ENCODE measurements at places on chromosomes 12 and 14. TPM values are rescaled to one million over a fixed set of nuclear protein-coding genes. Genes with fewer than 3 reads are reported as not detected.
A peak's percentile ranks its signal among the peaks of the same experiment; 100 is the strongest.

The KLRG1 gene
- polyA plus RNA-seq: 1.5 TPM

The EIF2S3B gene
- polyA plus RNA-seq: 0.10 TPM

DNA sequence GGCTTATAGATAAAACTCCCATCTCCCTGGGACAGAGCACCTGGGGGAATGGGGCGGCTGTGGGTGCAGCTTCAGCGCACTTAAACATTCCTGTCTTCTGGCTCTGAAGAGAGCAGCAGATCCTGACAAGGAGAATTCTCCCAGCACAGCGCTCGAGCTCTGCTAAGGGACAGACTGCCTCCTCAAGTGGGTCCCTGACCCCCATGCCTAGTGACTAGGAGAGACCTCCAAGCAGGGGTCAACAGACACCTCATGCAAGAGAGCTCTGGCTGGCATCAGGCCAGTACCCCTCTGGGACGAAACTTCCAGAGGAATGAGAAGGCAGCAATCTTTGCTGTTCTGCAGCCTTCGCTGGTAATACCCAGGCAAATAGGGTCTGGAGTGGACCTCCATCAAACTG is 28.1 kb upstream of the CD163L1 start:
- DNase-seq: no peak

DNA sequence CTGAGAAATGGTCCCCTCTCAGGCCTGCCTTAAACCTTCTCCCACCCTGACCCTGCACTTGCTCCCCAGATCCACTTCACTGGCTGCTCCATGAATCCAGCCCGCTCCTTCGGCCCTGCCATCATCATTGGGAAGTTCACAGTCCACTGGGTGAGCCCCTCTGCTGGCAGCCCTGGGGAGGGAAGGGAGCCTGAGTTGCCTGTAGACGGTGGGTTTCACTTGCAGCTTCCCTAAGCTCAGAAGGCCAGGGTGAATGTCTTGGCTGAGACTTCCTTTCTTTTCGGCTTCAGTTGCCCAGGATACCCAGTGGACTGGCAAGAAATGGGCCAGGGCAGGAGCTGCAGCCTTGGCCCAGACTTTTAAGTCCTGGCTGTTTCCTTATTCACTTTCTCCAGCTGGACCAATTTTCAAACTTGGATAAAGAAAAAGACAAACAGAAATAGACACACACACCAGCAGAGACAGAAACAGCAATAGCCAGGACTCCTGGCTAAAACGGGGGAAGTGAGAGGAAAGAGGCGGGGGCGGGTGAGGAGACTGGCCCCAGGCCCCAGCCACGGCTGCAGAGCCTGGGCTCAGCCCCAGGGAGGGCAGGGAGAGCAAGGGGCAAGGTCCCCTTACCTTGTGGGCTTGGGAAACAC is 2.0 kb downstream of the AQP6 start:
- no peak for DNase-seq

DNA sequence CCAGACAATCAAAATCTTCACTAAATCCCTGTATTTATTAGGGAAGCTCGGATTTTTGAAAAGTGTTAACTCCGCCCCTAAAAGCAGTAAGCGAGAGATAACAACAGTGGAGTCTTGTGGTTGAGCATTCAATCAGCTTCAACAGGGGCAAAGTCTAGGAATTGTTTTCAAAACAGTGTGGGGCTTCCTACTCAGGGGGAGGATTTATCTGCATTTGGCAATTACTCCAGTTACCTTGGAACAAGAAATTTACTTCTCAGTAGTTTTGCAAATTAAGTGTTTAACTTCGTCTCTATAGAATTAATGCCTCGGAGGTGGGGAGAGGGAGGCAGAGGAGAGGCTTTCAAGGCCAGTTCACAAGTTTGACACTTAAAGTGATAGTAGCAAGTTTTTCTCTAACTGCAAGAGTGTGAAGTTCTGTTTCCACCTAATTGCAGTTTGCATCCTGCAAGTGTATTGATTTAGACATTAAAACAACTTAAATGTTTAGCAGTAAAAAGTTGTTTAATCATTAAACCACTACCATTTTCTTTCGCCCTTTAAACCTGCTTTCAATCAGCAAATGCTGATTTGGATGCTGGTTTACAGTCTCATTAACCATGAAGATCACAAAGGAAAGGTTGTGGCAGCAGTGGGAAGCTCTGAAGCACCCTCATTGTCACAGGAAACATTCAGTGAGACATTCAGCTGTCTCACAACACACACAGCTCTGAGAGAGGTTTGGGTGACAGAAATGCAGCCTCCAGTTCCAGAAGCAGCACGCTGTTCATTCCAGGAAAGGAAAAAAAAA is 102.0 kb downstream of the HMGA2 start:
- no peak for DNase-seq

GRCh38 chr12:12503384-12504078 is 59.1 kb downstream of the DUSP16 start:
- DNase-seq: no peak

- no peak for DNase-seq
These were observed 61.9 kb downstream of the KICS2 start for GRCh38 chr12:64160021-64160710.

- DNase-seq: no peak
These were observed 10.6 kb downstream of the MYO1H start for GRCh38 chr12:109358154-109358869.

DNA sequence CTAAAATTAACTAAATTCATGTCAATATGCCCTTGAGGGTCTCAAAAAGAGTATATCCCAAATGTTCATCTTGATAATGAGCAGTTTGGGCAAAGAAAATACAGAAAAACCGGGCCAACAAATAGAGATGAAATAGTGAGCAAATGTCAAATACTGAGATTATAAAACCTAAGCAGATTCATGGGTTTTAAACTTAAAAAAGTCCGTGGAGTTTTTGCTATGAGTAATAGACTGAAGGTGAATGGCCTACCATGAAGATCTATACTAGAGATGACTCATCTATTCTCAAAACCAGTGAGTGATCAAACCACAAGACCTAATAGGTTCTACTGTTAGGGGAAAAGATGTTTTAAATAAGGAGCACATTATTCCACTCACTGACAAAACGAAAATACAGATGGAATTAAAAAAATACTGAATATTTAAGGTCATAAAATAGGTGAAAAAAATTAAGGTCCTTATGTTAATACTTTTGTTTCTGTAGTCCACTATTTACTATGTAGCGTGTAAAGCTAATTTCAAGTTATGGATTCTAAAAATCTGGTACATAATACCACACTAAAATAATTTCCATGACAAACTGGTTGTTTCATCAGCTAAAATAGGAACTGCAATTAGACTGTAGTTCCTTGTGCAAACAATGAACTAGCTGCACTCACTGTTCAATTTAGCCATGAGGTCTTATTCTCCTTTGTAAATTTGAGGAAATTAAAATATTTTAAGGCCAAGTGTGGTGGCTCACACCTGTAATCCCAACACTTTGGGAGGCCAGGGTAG is 5.0 kb downstream of the HNRNPC start:
- no peak for DNase-seq

- DNase-seq: no peak
These were observed 559.9 kb upstream of the ATP2B1 start for GRCh38 chr12:90268574-90268973.

DNA sequence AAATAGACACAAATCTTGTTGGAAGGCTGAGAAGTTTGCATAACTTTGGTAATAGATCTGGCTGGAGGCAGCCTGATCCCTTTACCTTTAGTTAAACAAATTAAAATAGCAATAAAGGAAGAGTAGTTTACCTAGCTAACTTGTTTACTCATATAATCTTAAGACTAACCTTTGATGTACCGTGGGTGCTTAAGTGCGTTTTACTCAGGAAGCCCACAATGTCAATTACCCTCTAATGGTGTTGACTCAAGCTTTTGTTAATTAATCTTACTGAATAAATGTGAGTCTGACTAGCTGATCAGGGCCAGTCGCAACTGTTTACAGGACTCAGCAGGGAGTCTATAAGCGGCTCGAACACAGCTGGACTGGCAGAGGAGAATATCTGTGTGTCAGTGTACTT is 51.5 kb downstream of the FAR2 start:
- no peak for DNase-seq

DNA sequence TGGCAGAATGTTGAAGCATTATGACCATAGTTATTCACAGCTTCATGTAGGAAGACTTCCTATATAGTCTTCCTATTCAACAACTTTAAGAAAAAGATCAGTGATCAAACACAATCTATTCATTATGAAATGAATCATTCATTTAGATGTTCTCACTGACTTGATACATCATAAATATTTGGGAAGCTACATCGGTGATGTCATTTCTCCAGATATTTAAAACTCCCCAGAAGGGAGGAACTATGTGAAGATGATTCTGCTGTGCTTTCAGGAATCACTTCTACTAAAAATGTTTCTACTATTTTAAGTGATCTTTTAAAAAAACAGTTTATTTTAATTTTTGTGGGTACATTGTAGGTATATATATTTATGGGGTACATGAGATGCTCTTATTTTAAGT is 316.4 kb downstream of the BCAT1 start:
- DNase-seq: no peak

GRCh38 chr12:56160193-56160763 is 2.1 kb downstream of the MYL6 start:
- peak; percentile 54 for DNase-seq

- DNase-seq: no peak
These were observed 17.1 kb downstream of the ERP27 start for GRCh38 chr12:14921218-14921617.

- DNase-seq: no peak
These were observed 940.2 kb downstream of the GALC start for GRCh38 chr14:87052646-87053225.

DNA sequence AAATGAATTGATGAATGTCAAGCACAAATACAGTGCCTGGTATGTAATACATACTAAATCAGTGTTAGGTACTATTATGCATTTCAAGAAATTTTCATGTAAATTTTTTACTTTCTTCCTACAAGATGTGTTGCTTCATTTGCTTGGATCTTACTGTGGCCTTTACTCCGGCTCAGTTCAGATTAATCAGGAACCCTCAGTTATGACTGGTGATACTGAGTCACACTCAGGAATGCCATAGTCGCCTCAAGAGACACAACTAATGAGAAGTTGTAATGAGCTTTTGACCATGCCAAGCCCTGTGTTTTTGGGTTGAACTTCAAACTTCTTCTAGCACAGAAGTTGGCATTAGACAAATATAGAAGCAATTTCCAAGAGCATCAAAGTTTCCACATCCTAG is 96.0 kb downstream of the TGFB3 start:
- DNase-seq: no peak

DNA sequence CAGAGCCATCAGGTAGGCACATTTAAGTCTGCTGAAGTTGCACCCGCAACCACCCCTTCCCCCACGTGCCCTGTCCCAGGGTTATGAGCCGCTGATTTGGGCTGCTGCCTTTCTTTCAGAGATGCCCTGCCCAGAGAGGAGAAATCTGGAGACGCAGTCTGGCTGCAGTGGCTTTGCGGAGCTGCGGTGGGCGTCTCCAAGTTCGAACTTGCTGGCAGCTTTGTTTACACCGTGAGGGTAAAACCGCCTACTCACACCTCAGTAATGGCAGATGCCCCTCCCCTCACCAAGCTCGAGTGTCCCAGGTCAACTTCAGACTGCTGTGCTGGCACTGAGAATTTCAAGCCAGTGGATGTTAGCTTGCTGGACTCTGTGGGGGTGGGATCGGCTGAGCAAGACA is 14.7 kb downstream of the PTCSC3 start:
- DNase-seq: no peak

DNA sequence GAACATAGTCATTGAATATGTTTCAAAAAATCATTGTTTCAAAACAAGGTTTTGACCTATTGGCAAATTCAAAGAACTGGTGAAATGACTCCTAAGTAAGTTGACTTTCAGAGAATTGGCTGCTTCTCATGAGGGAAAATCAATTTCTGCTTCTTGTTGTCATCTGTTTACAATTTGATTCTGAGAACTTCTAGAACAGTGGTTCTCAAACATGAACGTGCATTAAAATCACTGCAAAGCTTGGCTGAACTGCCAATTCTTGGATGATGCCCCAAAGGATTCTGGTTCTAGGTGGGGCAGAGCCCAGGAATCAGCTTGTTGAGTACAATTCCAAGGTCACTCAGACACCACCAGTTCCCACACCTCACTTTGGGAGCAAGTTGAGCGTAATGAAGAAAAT is 83.9 kb downstream of the ZFP36L1 start:
- no peak for DNase-seq

DNA sequence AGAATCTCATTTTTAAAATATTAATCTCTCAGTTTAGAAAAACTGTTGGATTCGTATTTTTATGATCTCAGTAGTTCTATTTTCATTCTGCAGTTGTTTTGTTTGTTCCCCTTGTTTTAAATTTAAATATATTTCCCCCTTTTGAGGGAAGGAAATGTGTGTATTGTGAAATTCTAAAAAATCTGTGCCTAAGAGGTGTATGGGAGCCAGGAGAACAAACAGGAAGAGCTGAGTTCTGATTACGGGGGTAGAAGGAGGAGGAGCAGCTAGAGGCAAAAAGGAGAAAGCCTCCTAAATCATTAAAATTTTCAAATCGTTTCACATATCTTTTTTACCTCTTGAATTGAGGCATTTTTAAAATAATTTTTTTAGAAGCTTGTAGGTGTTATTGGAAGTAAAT is 2.3 kb downstream of the RDH12 start:
- DNase-seq: no peak
